ENCODE measurements at places on chromosomes 12 and 14.

DNA sequence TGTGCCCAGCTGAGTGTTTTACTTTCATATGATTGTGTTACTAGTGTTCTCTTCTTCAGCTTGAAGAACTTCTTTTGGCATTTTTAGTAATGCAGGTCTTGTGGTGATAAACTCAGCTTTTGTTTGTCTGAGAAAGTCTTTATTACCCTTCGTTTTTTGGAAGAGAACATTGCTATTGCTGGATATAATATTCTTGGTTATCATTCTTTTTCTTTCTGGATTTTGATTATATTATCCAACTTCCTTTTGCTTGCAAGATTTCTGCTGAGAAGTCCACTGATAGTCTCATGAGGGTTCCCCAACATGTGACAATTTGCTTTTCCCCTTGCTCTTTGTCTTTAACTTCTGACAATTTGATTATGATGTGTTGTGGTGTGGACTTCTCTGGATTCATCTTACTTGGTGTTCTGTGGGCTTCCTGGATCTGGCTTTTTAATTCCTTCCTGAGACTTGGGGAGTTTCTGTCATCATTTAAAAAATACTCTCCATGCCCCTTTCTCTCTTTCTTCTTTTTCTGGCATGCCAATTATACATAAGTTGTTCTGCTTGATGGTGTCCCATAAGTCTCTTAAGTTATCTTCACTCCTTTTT lies 416.8 kb downstream of the CCDC91 start:
- no peak for DNase-seq

GRCh38 chr14:60133487-60133886 lies 31.7 kb downstream of the DHRS7 start:
- DNase-seq = no peak

GRCh38 chr14:54202288-54202687 lies 194.5 kb upstream of the CDKN3 start:
- DNase-seq = no peak

DNA sequence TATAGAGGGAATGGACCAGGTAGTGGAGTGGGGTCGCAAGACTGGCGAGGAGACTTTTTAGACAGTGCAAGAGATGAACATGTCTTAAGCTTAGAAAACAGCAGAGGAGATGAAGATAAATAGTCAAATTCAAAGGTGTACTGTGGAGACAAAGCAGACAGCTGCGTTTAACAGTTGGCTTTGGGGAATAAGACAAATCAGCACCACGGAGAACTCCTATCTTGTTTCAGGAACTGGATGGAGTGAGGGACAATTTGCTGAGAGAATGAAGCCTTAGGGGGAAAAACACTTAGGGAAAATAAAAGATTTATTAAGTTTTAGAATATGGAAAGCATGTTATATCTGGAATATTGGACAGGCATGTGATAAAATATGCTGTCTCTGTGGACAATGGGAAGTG lies 458.8 kb downstream of the GLT1D1 start:
- DNase-seq = no peak

DNA sequence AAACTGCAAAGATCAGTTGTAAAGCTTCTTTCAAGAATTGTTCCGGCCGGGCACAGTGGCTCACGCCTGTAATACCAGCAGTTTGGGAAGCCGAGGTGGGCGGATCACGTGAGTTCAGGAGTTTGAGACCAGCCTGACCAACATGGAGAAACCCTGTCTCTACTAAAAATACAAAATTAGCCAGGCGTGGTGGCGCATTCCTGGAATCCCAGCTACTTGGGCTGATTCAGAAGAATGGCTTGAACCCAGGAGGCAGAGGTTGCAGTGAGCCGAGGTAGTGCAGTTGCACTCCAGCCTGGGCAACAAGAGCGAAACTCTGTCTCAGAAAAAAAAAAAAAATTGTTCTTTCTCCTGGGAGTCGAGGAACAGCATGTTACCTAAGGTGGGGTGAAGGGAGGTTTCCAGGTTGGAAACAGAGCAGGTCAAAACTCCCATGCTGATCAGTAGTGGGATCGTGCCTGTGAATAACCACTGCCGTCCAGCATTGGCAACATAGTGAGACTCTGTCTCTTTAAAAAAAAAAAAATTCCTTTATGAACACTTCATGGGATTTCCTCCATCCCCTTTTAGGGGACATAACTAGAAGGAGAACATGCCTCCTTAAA lies 13.9 kb downstream of the FBXO34 start:
- no peak for DNase-seq

- DNase-seq = no peak
These were observed 420.2 kb downstream of the TMTC2 start for GRCh38 chr12:83106873-83107272.

GRCh38 chr14:24351517-24351916 lies 11.7 kb upstream of the RIPK3 start:
- no peak for DNase-seq

DNA sequence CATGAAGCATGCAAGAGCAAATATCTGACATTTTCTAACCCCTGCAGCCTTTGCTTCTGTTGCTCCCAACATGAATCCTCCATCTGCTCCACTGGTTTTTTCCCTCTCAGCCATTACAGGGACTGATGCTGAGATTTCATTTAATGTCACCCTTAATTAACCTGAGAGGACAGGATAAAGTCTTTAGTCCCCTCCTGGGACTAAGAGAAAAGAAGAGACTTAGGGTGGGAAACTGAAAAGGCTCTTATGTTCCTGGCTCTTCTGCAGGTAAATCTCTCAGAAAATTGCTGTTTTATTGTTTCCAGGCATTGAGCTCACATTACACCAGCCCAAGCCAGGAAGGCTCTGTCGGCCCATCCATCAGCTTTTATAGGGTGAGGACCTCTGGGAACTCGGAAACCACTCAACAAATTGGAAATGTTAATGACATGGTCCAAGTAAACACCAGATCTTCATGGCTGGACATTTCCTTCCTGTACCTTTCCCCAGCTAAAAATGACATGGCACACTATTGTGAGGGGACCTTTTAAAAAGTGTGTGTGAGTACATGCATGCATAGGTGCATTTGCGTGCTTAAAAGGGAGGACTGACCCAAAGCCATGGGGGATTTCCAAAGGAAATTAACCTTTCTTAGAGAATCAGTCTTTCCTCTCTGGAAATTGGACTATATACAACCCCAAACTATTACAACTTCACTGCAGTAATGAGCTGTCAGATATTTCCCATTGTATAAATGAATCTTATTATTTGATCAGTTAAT lies 408.1 kb upstream of the TMTC1 start:
- no peak for DNase-seq

DNA sequence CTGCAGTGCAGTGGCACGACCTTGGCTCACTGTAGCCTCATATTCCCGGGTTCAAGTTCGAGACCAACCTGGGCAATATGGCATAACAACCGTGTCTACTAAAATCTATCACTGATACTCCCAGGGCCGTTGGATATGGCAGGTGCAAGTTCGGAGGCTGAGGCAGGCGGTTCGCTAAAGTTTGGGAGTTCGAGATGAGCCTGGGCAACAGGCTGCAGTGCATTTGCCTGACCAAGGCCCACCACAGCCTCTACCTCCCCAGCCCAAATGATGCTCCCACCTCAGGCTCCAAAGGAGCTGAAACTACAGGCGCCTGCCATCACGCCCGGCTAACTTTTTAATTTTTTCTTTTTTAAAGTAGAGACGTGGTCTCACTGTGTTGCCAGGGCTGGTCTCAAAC lies 177.1 kb upstream of the ALG10B start:
- no peak for DNase-seq

DNA sequence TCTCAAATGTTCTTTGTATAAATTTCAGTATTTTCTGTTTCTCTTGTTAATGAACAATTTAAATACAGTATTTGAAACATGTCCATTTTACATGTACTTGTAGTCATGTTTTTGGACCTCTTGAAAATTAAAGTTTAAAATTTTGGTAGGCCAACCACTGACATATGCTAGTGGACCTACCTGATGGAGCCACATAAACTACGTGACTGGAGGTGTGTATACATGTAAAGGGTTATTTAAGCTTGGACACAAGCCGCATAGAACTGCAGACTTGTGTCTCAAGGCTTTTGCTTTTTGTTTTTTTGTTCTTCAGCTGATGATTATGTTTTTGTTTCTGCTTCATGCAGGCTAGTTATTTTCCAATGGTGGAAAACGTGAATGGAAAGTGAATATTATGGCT lies 568.5 kb upstream of the MDGA2 start:
- DNase-seq = no peak

GRCh38 chr12:76586764-76587395 lies 27.3 kb upstream of the OSBPL8 start:
- peak; percentile 63 for DNase-seq

DNA sequence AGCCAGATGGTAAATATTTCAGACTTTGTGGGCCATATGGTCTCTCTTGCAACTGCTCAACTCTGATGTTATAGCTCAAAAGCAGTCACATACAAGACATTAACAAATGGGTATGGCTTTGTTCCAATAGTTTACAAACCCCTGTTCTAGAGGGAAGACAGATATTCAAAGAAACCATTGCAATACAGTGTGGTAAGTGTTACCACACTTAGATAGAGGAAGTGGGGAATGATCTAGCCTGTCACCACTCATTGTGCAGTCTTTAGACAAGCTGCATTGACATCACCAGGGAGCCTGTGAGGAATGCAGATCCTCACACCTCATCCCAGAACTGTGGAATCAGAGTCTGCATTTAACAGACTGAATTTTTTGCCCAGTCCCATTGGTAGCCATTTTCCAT lies 80.0 kb upstream of the RGS6 start:
- no peak for DNase-seq

GRCh38 chr14:67468378-67468730 lies 20.2 kb downstream of the TMEM229B start:
- DNase-seq = no peak

- peak; percentile 25 for DNase-seq
These were observed 51.9 kb downstream of the CPSF2 start for GRCh38 chr14:92173668-92174067.

- DNase-seq = no peak
These were observed 310.0 kb upstream of the DDHD1 start for GRCh38 chr14:53462931-53463778.

DNA sequence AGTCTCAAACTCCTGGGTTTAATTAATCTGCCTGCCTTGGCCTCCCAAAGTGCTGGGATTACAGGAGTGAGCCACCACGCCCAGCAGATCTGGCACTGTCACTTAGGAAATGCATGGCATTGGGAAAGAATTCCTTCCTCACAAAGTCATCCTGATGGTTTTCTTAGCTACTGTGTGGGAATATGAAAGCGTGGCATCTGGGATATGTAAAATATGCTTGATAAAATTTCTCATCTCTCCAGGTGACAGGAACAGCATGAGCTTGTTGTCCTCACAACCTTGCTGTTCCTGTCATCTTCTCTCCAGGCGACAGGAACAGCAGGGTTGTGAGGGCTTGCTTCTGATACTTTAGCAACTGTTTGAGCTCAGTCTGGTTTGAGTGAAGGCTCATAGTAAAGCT lies 16.1 kb upstream of the AICDA start:
- no peak for DNase-seq
